CD4-positive, alpha-beta memory T cell (primary cell): ENCODE measurements at places on chromosomes 2 and 18.
A peak's percentile ranks its signal among the peaks of the same experiment; 100 is the strongest.

DNA sequence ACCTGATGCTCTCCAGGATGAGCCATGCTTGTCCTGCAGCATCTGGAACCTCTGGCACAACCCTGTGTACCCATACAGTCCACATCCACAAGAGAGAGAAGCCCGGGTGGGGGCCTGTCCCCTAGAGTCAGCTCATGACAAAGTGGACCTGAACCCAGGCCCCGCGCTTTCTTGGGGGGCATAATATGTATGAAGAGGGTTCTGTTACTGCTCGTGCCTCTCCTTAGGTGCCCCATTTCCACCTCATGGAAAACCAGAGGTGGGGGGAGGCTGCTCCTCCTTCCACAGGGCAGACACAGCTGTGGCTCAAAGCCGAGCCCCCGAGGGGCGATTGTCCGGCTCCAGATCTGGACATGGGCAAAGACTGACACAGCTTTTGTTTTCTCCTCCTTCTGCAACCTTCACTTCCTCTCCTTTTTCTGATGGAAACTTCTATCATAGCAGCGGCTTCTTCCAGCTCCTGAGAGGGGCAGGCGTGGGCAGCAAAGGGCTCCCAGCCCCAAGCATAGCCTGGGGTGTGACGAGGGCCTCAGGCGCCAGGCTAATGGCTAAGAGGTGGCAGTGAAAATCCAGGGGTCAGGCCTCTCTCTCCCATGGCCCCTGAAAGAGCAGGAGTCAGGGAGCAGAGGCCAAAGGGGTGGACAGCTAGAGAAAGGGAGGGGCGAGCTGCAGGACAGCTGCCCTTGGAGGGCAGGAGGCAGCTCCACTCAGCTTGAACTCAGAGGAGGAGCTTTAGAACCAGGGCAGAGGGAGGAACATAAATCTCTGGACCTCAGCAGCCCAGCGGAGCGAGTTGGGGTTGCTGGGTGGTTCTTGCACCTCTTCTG lies 155.5 kb downstream of the ZFP36L2 start:
- no peak overlapping the region for H3K27ac ChIP-seq
- no peaks in the 10 kb centered on the region for H3K36me3 ChIP-seq
- H3K4me1 ChIP-seq: no peaks in the 10 kb centered on the region
- no peak for DNase-seq
- H3K4me3 ChIP-seq: no peak overlapping the region

- no peaks in the 10 kb centered on the region for H3K4me1 ChIP-seq
- H3K27me3 ChIP-seq: no peaks in the 10 kb centered on the region
- H3K4me3 ChIP-seq: no peak overlapping the region
- H3K36me3 ChIP-seq: peaks cover 19% of the 10 kb centered on the region
- no peak overlapping the region for H3K27ac ChIP-seq
These were observed 19.4 kb downstream of the TTC27 start for GRCh38 chr2:32647180-32647651.

- H3K27me3 ChIP-seq: no peaks in the 10 kb centered on the region
- no peak overlapping the region for H3K4me3 ChIP-seq
- DNase-seq: peak; percentile 19
- peaks cover 24% of the 10 kb centered on the region for H3K4me1 ChIP-seq
These were observed 80.8 kb upstream of the LCLAT1 start for GRCh38 chr2:30366199-30366691.

- H3K27ac ChIP-seq: peak overlapping the region; percentile 97
- no peaks in the 10 kb centered on the region for H3K36me3 ChIP-seq
- H3K27me3 ChIP-seq: no peaks in the 10 kb centered on the region
- peaks cover 90% of the 10 kb centered on the region for H3K4me1 ChIP-seq
These were observed 157.8 kb downstream of the BCL2 start for GRCh38 chr18:63161761-63162195.

DNA sequence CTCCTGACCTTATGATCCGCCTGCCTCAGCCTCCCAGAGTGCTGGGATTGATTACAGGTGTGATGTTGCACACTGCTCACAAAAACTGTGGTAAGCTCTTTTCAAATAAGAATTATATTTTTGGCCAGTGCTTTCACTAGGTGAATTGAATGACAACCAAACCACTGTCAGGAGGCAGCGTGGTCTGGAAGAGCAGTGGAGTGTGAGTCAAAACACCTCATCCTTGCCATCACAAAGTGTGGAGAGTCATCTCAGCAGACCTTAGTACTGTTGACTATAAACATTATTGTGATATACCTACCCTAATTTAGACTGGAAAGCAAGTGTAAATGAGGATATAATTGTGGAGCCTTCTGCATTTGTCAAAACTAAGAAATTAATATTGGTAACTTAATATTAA lies 61.3 kb downstream of the UBE2E3 start:
- H3K4me1 ChIP-seq: no peaks in the 10 kb centered on the region
- no peaks in the 10 kb centered on the region for H3K36me3 ChIP-seq
- no peak overlapping the region for H3K4me3 ChIP-seq
- no peak for DNase-seq
- H3K27me3 ChIP-seq: no peaks in the 10 kb centered on the region

GRCh38 chr2:132971310-132972061 lies 301.5 kb upstream of the LYPD1 start:
- no peak overlapping the region for H3K27ac ChIP-seq
- no peaks in the 10 kb centered on the region for H3K4me1 ChIP-seq
- no peak overlapping the region for H3K4me3 ChIP-seq
- H3K36me3 ChIP-seq: no peaks in the 10 kb centered on the region
- no peaks in the 10 kb centered on the region for H3K27me3 ChIP-seq
- DNase-seq: no peak

GRCh38 chr2:147331790-147332419 lies 512.9 kb upstream of the ACVR2A start:
- H3K27me3 ChIP-seq: no peaks in the 10 kb centered on the region
- no peaks in the 10 kb centered on the region for H3K36me3 ChIP-seq
- peaks cover 17% of the 10 kb centered on the region for H3K4me1 ChIP-seq

- H3K36me3 ChIP-seq: no peaks in the 10 kb centered on the region
- H3K4me1 ChIP-seq: no peaks in the 10 kb centered on the region
- H3K27ac ChIP-seq: no peak overlapping the region
- H3K4me3 ChIP-seq: no peak overlapping the region
- DNase-seq: no peak
These were observed 164.5 kb downstream of the LCLAT1 start for GRCh38 chr2:30611583-30611982.

GRCh38 chr2:203781151-203781550 lies 74.7 kb downstream of the CD28 start:
- no peak overlapping the region for H3K27ac ChIP-seq
- no peak for DNase-seq
- no peaks in the 10 kb centered on the region for H3K27me3 ChIP-seq

GRCh38 chr2:160334028-160334741 lies 134.1 kb upstream of the ITGB6 start:
- peaks cover 88% of the 10 kb centered on the region for H3K4me1 ChIP-seq
- H3K4me3 ChIP-seq: no peak overlapping the region
- peak overlapping the region; percentile 18 for H3K27ac ChIP-seq
- DNase-seq: no peak
- no peaks in the 10 kb centered on the region for H3K36me3 ChIP-seq
- no peaks in the 10 kb centered on the region for H3K27me3 ChIP-seq
